Gastroesophageal sphincter (tissue), 4 donors: ENCODE measurements at places on chromosomes 11 and 22. TPM values are rescaled to one million over a fixed set of nuclear protein-coding genes. Genes with fewer than 3 reads are reported as not detected.
A peak's percentile ranks its signal among the peaks of the same experiment; 100 is the strongest.

MYEOV gene
- not detected for total RNA-seq

NDUFA6 gene
- total RNA-seq: 102 TPM

KLHL35 gene
- not detected for total RNA-seq

SOX6 gene
- total RNA-seq: 21.9 TPM

MUC5AC gene
- total RNA-seq: not detected

APOA5 gene
- not detected for total RNA-seq

NAGA gene
- 21.9 TPM for total RNA-seq

RAB3IL1 gene
- total RNA-seq: 11.5 TPM

TECTA gene
- total RNA-seq: 0.35 TPM

CCDC87 gene
- 1.2 TPM for total RNA-seq

DNA sequence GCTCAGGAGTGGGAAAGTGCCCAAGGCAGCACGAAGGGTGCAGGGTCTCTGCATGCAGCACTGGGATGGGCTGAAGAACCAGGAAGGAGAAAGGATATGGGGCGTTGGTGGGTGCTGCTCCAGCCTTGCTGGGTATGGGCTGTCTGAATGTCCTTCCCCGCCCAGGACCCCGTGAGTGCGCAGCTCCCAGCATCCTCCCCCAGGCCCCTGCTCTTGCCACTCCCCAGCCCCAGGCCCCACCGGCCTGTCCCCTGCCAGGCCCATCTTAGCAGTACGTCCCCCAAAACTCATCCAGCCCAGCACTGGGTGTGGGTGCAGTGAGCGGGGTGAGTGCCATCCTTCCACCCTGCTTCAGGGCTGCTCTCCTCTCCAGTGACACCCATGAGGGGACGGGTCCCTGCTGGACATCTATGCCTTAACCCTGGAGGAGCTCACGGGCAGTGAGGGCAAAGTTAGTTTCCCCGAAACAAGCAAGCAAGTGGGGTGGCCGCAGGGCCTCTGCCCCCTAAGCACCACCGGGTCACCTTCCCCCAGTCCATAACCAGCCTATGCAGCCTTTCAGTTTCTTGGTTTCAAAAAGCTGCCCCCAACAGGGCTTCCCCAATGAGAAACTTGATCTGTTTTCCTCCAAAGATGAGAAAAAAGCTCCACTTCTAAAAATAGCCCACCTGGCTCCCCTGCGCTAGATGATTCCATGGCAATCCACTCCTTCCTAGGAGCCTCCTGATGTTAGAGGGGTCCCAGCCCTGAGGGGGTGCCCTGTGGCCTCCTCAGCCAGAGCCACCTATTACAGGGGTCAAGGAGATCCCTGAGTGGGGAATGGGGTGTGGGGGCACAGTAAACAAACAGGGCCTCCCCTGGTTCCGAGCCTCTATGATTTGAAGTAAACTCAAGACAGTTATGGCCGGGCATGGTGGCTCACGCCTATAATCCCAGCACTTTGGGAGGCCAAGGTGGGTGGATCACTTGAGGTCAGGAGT, 103.8 kb downstream of the MORC2 start:
- no peak for ATAC-seq

DNA sequence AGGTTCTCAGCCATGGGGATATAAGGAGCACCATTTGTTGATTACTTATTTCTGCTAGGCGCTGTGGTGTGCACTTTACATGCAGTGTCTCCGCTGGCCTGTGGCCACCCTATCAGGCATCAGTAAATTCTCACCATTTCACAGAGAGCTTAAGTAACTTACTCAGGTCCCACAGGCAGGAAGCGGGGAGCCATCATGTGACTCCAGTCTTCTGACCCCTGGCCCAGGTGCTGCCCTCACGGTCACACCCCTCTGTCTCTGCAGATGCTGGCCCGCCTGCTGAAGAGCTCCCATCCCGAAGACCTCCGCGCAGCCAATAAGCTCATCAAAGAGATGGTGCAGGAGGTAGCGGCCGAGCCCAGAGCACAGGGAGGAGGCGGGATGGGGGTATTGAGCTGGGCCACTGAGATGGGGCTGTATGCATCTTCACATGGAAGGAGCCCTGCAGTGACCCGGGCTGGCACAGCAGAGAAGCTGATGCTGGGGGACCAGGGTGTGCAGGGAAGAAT, 12.8 kb downstream of the GGA1 start:
- no peak for ATAC-seq

DNA sequence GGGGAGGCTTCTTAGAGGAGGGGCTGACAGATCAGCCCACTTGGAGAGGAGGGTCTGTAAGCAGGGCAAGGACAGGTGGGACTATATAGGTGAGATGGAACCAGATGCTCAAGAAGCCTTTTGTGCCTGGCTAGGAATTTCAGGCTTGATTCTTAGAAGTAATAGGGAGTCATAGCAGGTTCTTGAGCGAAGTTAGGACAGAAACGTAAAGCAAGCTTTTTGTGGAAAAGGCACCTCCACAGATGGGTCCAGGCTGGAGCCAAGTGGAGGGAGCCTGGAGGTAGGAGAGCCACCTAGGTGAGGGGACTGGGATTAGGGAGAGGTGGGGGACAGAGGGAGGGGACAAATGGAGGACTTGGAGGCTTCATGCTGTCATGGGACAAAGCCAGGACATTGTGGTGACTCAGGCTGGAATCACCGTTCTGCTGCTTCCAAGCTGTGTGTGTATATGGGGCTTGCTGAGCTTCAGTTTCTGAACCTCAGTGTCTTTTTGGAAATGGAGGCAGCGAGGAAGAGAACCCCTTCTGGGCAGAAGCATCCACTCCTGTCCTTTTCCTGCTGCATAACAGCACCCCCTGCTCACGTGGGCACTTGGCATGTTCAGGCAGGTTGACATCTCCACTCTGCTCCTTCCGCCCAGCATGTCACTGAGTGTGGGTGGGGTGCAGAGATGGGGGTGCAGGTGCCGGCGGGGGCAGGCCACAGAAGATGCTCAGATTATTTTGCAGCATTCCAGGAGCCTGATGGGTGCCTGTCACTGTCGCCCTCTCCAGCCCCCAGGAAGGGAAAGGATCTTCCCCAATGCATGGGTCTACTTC, 58.0 kb downstream of the MCM5 start:
- no peak for ATAC-seq

DNA sequence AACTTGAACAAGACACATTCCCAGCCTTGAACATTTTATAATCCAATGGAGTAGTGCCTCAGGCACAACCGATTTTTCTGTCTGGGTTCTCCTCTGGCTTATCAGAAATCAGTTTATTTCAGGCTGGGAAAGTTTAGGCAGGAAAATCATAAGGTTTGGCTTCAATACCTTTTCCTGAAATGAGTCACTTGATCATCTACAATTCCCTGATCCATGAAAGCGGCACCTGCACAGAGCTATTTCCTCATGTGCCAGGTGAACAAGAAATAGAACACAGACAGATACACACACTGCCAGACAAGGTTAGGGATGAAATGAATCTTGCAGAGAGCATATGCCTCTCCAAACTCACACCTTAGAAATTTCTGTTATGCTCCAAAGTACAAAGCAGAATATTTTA, 106.7 kb upstream of the OR9G4 start:
- no peak for ATAC-seq

DNA sequence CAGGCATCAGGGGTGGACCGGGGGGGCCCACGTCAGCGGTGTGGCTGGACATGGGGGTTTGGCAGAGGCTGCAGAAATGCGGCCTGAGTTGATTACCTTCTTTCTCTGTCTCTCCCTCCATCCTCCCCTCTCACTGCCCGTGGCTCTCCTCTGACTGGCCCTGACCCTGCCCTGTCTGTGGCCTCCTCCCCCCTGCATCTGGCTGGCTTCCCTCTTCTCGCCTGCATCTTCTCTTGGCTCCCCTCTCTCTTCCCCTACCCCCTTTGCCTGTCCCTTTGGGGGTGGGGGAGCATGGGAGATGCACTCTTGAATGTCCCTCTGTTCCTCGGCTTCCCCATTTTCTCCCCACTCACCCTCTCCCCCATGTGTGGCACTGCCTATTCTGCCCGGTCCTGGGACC, 23.9 kb upstream of the TAB1 start:
- ATAC-seq: no peak

DNA sequence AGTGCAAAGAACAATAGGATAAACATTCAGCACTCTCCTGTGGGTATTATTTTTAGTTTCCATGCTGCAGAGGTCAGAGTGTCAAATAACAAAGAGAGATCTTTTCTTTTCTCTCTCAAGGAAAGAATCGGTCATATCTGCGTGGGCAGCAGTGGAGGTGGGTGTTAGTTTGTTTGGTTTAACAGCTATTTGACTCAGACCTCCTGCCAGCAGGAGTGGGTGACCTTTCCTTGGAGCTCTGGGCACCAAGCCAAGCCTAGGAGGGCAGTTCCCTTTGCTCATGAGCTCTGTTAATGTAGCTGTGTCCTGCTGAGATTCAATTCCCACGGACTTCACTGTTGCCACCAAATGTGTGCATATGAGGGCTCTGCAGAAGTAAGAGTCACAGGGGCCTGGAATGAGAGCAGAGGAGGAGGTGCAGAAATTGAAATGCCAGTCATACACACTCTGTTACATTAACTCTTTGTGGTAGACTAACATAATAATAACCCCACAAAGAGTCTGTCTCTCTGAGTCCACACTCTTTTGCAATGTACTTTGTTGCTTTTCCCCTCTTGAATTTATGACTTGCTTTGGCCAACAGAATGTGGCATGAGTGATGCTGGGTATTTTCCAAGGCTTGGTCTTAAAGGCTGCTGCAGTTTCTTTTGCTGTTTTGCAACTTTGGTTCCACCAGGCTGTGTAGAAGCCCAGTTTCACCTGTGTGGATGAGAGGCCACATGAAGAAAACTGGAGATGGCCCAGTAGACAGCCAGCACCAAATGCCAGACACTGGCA, 76.0 kb upstream of the GRK3 start:
- no peak for ATAC-seq

- ATAC-seq: no peak
These were observed 629 bp downstream of the PSMA1 start for GRCh38 chr11:14519597-14519916.

GRCh38 chr11:45949992-45950407, 27.5 kb downstream of the LARGE2 start:
- peak; percentile 34 for ATAC-seq

GRCh38 chr11:133829566-133829965, 15.7 kb downstream of the SPATA19 start:
- ATAC-seq: no peak

DNA sequence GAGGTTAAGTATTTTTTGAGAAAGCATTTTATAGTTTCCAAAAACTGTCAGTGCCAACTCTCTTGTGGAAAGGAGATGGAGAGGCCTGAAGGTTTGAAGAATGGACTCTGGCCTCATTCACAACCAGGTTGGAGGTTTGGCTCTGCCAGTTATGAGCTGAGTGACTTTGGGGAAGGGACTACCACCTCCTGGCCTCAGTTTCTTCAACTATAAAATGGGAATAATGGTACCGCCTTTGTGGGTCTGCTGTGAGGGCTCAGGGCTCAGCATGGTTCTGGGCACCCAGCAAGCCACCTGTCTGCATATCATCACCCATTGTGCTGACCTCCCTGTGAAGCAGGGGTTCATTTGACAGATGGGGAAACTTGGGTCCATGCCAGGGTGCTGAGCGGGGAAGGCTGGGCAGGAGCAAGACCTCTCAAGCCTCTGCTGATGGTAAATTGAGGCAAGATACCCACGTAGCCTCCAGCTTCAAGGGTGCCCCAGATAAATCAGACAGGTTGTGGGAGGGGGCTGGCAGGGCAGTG, 3.5 kb upstream of the LIF start:
- no peak for ATAC-seq

DNA sequence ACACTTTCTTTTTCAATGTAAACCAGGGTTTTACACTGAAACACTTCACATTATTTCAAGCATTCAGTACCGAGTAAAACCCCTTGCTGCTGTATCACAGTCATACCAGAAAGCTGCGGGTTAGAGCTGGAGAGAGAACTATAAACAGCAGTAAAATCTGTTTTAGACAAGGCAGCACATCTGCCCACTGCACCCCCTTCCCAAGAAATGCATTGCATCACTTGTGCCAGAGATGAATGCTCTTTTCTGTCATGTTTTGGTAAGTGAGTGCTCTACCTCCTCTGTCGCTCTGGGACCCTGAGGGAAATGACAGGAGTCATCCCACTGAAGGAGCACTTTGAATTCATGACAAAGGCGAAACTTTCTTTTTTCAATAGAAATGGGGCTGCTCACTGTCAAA, 107.2 kb downstream of the MAML2 start:
- no peak for ATAC-seq

DNA sequence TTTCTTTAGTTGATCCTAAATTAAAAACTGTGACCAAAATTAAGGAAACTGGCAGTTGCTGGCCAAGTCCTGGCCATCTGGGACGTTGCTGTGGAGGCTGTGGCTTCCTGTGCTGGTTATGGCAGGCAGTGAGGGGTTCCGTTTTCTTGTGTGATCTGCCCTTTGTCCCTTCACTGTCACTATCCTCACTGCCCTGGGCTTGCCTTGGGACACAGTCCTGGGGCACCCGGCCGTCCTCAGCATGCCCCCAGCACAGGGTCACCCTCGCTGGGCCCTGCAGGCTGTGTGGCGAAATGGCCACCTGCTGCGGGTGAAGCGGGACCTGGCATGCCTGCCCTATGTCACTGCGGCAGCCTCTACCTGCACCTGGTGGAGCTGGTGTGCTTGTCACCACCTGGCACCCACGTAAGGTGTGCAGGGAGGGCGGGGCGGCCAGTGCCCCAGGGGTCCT, 52.5 kb upstream of the SLC22A12 start:
- ATAC-seq: no peak

DNA sequence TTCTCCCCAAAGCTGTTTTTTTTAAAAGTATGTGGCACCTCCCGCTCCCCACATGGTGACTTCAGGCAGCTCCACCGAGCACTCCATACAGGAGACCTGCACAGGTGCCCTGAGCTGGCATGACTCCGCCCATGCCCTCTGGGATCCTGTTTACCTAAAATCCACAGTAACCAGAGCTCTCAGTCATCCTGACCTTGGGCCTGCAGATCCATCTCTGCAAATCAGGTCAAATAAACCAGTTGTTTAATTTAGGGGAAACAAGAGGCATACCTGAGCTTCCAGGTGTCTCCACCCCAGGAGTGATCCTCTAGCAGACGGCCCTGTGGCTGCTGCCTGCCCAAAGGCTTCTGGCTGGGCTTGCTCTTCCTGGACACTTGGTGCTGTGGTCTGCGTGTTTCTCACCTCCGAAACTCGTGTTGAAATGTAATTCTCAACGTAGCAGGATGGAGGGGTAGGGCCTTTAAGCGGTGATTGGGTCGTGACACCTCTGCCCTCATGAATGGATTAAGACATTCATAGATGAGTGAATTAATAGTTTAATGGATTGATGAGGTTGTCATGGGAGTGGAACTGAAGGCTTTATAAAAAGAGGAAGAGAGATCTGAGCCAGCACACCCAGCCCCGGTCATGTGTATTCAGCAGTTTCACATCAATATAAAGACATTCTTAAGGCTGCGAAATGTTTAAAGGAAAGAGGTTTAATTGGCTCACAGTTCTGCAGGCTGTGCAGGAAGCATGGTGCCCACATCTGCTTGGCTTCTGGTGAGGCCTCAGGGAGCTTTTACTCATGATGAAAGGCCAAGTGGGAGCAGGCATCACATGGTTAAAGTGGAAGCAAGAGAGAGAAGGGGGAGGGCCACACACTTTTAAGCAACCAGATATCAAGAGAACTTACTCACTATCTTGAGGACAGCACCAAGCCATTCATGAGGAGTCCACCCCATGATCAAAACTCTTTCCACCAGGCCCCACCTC, 34.1 kb downstream of the LINC01488 start:
- ATAC-seq: no peak
